ENCODE measurements at places on chromosomes 12 and 14.

- no peak for DNase-seq
Measured at GRCh38 chr12:18139989-18140596, 50.1 kb upstream of the RERGL start.

DNA sequence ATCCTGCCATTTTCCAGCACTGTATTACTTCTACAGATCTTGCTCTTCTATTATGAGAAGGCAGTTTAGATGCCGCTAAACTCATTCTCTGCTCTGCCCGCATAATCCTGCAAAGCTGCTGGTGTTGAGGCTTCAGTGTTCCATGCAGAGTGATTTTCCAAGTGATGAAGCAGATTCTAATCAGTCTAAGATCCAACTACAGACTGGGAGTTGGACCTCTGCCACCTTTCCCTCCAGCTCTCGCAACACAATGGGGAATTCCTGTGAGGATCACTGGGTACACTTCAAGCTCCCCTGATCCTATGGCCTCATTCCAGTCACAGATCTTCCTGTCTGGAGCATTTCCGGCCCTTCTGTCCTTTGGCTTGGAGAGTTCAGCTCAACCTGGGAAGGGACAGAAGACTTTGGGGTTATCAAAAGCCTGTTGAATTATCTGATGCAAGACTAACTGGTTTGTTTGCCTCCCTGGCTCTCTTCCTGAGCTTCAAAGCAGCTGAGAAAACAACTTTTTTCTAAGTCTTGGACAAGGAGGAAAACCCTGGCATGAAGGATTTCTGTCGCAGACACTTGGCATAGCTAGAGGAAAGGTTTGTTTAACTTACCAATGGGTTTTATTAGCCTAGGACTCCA lies 333.9 kb downstream of the ZFP36L1 start:
- DNase-seq = peak; percentile 53

GRCh38 chr14:74503938-74504335 lies 10.4 kb downstream of the ISCA2 start:
- DNase-seq = no peak

DNA sequence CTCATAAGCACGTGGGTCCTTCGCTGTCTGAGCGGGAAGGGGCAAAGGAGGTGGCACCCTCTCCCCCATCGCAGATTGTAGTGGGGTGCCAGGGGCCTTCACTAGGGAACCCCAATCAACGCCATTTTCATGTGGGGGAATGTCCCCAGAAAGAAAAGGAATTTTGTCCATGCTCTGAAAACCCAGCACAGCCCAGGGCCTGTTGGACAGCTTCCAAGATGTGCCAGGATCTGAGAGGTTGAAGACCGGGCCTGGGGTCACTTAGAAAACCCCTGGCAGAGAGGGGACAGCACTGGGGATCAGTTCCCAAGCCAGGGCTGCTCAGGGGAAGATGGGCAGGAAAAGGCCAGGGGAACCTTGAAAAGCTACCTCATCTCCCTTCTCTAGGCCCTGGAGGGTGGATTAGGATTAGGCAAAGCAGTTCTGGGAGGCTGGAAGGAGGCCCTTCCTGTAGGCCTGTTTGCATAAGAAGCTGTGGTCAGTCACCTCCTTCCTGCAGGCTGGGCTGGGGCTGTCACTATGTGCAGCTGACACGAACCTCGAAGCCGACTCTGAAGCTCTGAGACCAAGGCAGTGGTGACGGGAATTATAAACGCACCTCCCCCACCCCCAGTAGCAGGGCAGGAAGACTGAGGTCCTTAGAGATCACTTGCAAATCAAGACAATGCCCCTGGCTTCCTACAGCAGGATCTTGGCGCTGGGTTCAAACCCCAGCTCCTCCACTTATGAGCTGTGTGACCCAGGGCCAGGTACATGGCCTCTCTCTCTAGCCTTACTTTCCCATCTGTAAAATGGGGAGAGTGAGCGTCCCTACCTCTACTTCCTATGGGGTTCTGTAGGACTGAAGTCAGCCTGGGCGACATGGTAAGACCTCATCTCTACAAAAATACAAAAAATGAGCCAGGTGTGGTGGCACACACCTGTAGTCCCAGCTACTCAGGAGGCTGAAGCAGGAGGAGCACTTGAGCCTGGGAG lies 29.0 kb downstream of the TESC start:
- no peak for DNase-seq

GRCh38 chr12:13060581-13060980 lies 16.4 kb downstream of the FAM234B start:
- no peak for DNase-seq

DNA sequence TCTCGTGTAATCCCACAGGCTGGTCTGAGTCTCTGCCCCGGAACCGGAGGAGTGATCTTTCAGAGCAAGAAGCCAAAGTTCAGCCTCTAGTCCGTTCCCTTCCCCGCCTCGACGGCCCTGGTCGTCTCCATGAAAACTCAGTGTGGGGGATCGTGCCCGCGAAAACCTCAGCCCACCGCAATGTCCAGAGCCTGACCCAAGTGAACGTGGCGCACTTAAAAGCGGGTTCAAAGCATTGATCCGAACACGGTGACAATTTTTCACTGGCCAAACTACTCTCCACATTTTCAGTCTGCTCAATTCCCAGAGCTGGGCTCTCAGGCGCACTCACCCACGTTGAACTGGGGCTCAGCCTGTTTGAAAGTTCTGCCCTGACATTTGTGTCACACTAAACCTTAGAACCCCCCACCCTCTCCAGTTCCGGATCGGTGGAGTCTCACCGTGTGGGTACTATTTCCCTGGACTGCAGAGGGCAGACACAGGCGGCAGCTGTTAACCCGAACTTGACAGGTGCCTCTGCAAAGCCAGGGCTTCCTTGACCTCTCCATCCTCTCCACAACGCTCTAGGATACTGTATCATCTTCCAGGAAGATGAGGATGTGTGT lies 886 bp upstream of the PRICKLE1 start:
- DNase-seq = no peak

DNA sequence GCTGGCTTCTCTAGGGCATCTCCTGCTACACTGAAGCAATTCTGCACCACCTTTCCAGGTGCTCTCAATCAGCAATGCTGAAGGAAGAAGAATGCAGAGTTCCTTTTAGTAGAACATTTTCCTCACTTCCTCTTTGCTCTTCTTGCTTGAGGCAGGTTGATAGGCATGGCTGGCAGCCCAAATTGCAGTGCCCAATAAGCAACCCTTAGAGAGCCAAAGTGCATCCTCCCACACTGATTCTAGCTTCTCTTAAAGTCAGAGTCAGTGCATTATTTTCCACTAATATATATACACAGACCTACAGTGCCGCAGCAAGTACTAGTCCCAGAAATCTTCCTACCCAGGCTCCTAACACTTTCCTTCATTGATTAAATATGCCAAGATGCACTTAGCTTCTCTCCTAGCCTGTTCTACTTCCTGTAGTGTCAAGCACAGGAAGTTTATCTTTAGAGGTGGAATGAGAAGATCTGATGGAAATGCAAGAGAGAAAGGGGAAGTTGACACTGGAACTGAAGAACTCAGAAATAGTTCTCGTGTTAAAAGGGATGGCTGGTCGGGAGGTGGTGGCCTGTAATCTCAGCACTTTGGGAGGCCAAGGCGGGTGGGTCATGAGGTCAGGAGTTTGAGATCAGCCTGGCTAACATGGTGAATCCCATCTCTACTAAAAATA lies 132.7 kb downstream of the SSPN start:
- DNase-seq = no peak

GRCh38 chr14:94573475-94574277 lies 7.5 kb upstream of the SERPINA5 start:
- no peak for DNase-seq
